ENCODE measurements at places on chromosomes 7 and 10.

GRCh38 chr10:90174531-90174930, 473.1 kb downstream of the KIF20B start:
- DNase-seq: no peak

DNA sequence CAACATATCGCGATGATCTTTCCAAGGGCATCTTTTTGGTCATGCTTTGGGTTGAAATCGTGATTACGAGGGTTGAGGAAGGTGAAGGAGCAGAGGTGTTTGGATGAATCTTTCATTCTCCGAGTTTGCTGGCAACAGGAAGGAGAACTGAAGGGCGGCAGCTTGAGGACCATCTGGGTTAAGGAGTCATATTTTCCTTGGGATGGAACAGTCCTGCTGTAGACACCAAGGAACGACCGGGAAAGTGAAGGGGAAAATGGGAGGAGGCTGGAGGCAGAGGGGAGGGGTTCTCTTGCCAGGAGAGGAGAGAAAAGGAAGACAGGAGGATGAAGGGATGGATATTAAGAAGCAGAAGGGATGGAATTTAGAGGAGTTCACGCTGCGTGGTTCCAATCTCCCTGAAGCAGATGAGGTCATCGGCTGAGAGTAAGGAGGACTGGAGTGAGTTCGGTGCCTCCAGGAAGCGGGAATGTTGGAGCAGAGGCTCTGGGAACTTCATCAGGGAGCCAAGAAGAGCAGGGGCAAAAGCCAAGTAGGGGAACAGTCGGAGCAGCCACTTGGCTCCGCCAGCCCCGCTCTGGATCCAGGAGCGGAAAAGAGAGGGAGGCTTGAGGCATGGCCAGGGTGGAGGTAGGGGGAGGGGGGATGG, 116.6 kb upstream of the GALNT17 start:
- no peak for DNase-seq

DNA sequence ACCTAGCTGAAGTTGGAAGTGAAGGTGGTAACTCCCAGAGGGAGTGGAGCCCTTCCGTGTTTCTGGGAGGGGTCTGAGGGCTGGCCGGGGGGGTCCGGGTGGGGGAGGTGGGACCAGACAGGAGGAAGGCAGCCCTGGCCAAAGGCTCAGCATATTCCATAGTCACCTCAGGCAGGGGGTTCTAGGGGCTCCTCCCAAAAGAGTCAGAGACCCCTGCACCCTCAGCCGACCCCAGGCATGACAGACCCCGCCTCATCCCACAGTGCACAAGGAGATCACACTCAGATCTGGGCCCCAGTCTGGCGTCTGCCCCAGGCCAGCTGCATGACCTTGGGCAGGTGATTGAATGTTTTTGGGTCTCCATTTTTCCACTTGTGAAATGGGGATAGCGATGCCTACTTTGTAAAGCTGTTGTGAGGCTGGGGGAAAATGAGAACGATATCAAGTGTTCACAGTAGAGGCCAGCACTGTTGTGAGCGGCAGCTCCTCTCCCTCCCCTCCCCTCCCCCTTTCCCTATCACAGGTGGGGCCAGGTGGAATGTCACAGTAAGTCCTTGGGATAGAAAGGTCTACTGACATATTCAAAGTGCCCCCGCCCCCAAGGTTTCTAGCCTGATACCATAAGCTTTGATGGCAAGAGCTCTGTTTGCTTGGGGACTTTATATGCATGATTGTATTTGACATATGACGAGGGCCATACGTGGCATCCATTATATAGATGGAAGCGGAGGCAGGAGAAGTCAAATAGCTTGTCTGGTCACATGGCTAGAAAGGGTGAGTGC, 33.3 kb downstream of the DNAJB12 start:
- DNase-seq: no peak

DNA sequence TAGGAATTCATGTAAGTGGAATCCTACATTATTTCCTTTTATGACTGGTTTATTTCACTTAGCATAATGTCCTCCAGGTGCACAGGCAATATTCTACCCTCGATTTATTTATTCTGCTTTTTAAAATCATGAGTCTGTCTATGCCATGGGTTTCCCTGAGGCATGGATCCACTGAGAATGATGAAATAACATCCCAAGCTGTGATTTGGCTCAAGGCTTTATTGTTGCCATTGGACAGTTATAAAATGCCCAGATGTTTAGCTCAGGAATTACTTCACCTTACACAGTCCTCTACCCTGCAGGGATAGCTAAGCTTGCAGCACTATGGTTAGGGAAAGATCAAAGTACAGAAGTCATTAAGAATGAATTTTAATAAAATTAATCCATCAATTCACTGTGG, 219.5 kb downstream of the FRMD4A start:
- no peak for DNase-seq

GRCh38 chr10:101895781-101896180, 52.2 kb upstream of the KCNIP2 start:
- no peak for DNase-seq

GRCh38 chr10:131453721-131454634, 142.5 kb upstream of the TCERG1L start:
- DNase-seq: no peak

DNA sequence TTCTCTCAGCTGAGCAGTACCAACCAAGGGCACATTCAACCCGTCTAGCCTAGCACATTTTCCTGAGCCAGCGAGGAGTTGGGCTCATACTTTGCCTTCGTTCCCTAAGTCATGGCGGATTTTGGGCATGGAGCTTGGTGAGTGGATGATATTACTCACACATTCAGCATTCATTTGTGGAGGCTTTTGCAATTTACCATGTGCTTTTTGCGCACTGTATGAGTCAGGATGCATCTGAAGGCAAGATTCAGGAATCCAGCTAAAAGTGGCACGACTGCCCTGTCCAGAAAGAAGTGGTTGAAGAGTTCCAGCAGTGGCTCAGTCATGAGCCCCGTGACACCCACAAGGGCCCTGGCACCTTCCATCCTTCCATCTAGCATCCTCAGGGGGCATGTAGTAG, 24.2 kb upstream of the MGMT start:
- DNase-seq: no peak

- no peak for DNase-seq
These were observed 12.7 kb downstream of the SLC29A3 start for GRCh38 chr10:71331736-71332135.

DNA sequence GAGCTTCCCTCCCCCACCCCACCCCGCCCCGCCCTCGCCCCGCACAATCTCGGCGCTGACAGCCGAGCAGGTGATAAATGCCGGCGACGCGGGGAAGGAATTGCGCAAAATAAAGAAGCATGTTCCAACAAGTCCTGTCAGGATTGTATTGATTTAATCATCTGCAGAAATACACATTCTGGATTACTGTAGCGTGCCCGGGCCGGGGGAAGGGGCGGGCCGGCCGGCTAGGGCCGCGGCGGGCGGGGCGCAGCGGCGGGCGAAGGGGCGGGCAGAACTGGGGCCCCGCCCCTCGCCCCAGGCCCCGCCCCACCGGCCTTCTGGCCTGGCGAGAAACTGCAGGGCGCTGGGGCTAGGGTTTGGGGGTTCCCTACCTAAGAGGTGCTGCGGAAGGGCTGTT, 88.9 kb upstream of the PAX2 start:
- DNase-seq: no peak

DNA sequence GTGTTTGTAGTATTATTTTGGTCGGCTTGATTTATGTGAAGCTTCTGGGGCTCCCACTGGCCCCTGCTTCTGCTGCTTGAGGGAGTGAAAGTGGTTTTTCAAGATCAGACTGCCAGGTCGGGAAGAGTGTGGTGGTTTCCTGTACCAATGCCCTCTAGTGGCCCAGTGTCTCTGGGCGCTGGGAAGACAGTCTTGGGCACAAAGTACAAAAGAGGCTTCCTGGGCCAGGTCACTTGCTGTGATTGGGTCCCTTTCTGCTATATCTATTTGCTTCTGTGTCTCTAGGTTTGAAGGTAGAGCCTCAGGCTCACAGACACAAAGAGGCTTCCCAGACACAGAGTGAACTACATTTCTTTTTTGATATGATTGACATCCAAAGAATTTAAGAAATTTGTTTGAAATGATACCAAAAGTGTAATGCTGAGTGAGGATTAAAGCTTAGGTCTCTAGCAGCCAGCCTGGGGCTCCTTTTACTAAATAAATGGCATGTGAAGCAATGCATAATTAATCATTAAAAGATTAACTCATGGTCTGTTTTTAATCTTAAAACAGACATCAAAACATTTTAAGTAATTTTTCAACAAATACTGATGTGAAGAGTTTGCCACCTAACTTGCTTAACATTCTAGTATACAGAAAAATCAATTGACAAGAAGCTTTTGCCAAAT, 36.3 kb downstream of the ABCB1 start:
- no peak for DNase-seq

DNA sequence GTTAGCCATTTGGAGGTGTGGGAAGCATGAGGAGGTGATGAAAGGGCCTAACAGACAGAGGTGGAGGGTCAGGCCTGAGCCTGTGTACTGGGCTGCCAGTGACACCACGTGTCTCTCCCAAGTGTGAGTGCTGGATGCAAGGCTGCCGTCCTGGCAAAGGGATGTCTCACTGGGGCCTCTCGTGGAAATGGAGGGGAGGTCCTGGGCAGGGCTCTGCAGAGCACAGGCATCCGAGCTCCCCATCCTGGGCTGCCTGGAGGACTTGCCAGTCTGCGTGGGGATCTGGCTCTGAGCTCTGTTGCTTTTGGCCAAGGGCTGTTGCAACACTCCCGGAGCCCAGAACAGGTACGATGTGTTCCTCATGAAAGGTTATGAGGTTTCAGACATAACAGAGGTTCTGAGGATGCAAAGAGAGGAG, 77.3 kb downstream of the GRK5 start:
- DNase-seq: no peak

DNA sequence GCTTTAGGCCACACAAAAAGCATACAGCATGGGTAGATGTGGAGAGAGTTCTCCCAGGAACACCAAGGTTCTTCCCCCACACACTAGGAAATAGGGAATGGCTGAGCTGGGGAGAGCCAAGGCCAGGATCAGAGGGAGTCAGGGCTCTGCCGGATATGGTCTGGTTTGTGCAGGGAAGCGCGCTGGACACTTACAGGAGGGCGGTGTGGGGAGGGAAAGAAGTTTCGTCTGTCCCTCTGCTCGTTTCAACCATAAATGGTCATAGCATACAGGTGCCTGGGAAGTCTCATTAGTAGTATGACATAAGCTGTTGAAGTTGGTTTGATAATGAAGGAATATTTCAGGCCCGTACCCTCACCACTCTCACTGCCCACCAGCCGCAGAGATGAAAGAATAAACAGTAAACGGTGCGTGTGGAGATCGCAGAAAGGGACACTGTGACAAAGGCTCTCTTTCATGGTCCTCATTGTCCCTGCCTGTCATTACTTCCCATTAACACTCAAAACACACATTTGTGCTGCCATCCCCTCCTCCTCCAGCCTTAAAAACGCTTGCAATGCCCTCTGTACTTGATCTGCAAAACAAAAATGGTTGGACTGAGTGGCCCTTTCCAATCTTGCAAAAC, 207.2 kb downstream of the CELF2 start:
- no peak for DNase-seq

DNA sequence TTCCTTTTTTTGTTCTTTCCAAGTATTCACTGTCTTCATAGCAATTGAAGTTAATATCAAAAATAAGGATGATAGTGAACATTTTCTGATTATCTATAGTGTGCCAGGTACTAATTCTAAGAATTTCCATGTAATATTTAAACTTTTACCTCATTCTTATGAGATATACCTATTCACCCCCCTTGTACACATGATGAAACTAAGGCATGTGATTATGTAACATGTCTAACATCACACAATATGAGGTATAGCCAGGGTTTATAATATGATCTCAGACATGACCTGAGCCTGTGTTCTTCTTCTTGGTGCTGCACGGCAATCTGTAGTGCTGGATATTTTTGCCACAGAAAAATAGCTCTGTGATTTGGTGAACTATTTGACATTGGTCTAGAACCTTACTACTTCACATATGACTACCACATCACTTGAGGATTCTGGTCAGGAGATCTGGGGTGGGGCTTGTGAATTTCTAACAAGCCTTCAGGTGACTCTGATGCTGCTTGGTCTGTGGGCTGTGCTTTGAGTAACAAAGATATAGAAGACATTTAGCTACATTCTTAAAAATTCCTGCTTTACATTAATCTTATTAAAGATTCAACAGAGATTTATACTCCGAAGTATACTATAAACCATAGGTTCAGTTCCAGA, 79.1 kb downstream of the TRIM24 start:
- no peak for DNase-seq

GRCh38 chr7:138429577-138430250, 30.3 kb upstream of the TRIM24 start:
- no peak for DNase-seq

GRCh38 chr7:33192695-33193291, 63.4 kb downstream of the BBS9 start:
- DNase-seq: no peak

- DNase-seq: no peak
These were observed 24.9 kb downstream of the TECTB start for GRCh38 chr10:112308125-112308502.

DNA sequence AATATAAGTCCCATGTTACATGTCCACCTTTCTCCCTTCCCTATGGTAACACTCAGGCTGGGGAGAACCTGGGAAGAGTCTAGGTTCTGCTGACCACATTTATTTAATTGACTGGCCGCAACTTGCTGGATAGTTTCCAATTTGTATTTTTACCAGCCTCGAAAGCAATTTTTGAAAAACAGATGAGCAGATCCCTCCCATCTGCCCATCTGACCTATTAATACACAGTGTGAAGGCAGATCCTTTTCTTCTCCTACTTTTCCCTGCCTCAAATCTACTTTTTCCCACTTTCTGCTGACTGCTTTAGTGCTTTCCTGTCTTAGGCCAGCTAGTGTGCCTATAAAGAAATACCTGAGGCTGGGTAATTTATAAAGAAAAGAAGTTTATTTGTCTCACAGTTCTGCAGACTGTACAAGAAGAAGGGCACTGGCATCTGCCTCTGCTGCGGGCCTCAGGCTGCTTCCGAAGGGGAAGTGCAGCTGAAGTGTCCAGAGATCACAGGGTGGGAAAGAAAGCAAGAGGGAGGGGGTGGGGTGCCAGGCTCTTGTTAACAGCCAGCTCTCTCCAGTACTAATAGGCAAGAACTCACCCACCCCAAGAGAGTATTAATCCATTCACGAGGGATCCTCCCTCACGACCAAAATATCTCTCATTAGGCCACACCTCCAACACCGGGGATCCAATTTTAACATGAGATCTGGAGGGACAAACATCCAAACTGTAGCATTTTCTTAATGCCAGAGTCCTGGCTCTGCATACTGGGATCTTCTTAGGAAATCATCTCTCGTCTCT, 336.0 kb upstream of the IGFBP3 start:
- no peak for DNase-seq

- DNase-seq: no peak
These were observed 51.4 kb upstream of the SMNDC1 start for GRCh38 chr10:110355922-110356627.

GRCh38 chr7:26556061-26556881, 264.6 kb downstream of the SNX10 start:
- no peak for DNase-seq

DNA sequence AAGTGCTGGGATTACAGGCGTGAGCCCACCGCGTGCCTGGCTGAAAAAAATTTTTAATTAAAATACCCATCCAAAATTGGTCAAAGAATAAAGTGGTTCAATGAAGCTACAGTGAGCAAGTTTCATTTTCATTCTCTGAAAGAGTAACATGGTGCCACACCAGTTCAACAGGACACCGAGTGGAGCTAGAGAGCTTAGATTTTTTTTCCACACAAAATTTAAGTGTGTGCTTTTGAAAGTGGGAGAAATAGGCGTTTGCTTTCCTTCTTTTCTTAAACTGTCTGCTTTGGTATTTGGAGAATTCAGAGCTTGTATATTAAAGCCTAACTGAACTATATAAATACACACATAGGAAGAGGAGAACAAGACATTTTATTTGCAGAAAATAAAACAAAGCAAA, 43.4 kb downstream of the BPGM start:
- no peak for DNase-seq

GRCh38 chr7:81140252-81140651, 221.4 kb upstream of the SEMA3C start:
- no peak for DNase-seq

GRCh38 chr10:23096802-23097549, 1.6 kb downstream of the MSRB2 start:
- DNase-seq: no peak
